ENCODE measurements at places on chromosomes 2 and 18. TPM values are rescaled to one million over a fixed set of nuclear protein-coding genes. Genes with fewer than 3 reads are reported as not detected.

GALNT5 gene
- 7.6 TPM for total RNA-seq

CHRND gene
- 0.17 TPM for total RNA-seq

EIF2AK2 gene
- 62.6 TPM for total RNA-seq

ABCB11 gene
- 0.20 TPM for total RNA-seq

AOX1 gene
- 9.2 TPM for total RNA-seq

TMEM182 gene
- 4.0 TPM for total RNA-seq

ARHGAP28 gene
- total RNA-seq, result 42.6 TPM

SMYD1 gene
- total RNA-seq, result under 0.01 TPM

GPR17 gene
- total RNA-seq, result 36.6 TPM

C2orf72 gene
- 23.6 TPM for total RNA-seq
